ENCODE measurements at places on chromosomes 16 and 17.

DNA sequence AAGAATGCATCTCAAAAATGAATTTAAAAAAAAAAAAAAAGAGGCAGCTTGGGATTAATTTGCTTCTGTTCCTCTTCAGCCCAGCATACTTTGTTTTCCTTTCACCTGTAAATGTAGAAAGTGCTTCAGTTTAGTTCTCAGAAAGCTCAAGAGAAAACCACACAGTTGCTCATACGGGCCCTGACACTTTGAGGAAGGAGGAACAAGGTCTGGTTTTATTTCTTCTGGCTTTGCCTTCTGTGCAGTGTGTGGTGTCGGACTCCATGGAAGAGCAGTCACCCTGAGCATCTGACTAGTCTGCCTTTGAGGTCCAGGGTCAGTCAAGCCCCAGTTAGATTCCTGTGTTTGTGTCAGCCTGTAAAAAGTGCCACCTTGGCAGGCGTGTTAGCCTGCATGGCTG is 27.6 kb downstream of the NMT1 start:
- DNase-seq = no peak

- no peak for DNase-seq
Observed at GRCh38 chr17:48057626-48058025, 9.5 kb downstream of the NFE2L1 start.

DNA sequence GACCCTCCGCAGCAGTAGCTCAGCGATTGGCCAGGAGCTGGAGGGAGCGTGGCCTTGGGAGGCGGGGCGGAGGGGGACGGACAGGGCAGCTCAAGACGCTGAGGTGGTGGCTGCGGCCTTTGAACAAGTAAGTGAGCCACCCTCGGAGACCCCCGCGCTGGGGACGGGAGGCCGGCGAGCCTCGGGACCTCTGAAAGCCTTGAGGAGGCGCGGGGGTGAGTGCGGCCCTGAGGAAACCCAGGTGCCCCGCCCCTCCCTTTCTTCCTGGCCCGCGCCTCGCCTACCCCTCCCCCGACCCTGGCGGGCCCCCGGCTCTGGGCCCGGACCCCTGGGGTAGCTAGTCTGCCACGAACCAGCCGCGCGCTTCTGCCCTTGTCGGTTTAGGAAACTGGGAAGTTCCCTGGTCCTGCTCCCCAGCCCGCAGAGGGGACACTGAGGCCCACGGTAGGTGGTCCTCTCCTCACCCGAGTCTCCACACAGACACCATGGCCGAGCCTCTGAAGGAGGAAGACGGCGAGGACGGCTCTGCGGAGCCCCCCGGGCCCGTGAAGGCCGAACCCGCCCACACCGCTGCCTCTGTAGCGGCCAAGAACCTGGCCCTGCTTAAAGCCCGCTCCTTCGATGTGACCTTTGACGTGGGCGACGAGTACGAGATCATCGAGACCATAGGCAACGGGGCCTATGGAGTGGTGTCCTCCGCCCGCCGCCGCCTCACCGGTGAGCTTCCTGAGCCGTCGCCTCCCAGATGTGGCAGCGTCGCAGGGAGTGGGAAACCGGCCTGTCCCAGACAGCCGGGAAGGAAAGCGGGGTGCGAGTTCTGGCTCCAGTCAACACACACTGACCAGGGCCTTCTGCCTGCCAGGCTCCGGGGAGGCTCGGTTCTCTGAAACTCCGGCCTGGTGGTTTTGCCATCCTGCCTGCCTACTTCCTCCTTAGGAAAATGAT is at the start of gene MAPK7:
MAPK7 (plus strand) TSS at position 83 of the 945 bp plus-strand sequence; CDS start at position 486, 403 bp downstream.
- DNase-seq = no peak

DNA sequence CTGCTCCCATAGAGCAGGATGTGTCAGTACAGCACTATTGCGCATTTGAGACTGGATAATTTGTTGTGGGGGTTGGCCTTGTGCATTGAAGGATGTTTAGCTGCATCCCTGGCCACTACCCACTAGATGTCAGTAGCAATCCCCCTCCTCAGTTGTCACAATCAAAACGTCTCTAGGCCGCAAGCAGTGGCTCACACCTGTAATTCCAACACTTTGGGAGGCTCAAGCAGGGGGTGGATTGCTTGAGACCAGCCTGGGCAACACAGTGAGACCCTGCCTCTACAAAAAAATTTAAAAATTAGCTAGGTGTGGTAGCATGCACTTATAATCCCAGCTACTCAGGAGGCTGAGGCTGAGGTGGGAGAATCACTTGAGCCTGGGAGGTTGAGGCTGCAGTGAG is 48.4 kb downstream of the CENPV start:
- DNase-seq = no peak

DNA sequence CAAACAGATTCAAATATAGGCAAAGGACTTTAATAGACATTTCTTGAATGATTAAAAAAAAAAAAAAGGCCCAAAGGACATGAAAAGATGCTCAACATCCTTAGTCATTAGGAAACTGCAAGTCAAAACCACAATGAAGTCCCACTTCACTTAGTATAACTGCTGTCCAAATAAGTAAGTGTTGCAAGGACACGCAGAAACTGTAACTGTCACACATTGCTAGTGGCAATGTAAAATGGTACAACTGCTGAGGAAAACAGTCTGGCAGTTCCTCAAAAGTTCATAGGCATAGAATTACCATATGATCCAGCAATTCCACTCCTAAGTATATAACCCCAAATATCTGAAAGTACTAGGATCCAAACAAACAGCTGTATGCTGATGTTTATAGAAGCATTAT is 112.7 kb downstream of the BRIP1 start:
- DNase-seq = no peak

- DNase-seq = no peak
Observed at GRCh38 chr17:41792845-41793783, 6.6 kb upstream of the JUP start.

DNA sequence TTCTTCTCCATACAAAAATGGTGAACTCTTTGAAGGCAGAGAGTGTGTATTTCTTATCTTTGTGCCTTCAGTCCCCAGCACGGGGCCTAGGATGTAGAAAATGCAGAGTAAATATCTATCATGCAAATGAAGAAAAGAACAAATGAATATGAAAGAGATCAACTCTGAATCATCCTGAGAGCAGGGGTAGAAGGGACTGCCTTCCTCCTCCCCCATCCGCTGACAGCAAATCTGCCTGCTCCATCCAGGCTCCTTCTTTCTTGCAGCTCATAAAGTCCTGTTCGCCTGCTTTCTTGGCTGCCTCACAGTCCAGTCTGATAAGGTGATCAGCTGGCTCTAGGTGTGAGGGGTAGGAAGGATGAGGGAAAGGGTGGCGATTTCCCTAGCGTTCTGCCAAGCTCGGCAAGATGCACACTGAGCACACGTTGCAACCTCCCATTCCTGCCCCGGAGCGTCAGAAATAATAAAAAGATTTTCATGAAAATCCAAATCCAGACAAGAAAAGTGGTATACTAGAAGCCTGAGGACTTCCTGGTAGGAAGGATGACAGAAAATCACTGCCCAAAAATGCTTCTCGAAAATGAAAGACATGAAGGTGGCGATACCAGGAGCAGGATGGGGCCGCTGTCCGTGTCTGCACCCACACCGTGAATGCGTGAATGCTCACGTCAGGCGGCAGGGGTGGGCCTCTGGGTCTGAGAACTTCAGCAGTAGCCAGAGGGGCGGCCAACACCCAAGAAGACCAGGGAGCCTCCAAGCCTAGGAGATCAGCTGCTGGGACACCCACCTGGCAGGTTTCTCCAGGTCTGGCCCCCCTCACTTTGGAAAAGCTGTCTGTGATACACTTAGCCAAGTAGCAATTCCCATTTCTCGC is 67.1 kb downstream of the VPS53 start:
- DNase-seq = no peak

- DNase-seq = no peak
Observed at GRCh38 chr16:4911970-4912386, 25.0 kb downstream of the PPL start.

- no peak for DNase-seq
Observed at GRCh38 chr17:13735444-13735843, 133.7 kb upstream of the HS3ST3A1 start.

DNA sequence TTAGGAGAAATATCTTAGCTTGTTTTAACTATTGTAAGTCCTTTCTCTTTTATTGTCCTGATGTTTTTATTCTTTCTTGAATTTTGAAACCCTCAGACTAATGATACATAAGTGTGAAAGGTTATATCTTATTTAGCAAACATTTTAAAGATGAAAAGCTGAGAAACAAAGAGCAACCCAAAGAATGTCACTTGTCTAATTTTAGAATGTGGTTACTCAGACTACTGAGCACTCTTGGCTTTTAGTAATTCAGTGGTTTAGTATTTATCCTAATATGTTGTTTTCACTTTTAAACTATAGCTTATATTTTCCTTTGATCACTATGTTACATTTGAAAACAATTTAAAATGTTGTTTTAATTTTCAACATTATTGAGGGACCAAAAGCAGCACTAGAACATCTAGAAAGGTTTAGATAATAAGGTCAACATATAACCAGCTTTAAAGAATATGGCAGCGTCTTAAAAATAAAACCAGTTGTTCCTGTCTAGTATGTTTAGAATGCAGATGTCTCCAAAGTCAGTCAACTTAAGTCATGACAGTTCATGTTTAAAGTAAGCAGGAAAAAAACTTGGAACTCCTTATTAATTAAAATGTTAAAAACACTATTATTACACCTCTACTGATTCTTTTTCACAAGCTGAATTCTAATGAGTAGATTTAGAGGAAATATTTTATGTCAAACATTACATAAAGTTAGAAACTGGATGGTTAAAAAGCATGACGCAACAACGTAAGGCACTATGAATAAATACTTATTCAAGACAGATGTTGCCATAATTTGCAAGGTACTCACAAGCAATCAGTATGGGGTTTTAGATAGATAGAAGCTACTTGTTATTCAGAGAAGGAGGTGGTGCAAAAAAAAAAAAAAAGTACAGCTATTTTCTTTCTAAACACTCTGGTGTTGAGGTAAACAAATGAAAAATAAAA is 2.4 kb downstream of the MBTD1 start:
- DNase-seq = no peak

- DNase-seq = no peak
Observed at GRCh38 chr16:31243734-31244670, 15.8 kb upstream of the ITGAM start.

DNA sequence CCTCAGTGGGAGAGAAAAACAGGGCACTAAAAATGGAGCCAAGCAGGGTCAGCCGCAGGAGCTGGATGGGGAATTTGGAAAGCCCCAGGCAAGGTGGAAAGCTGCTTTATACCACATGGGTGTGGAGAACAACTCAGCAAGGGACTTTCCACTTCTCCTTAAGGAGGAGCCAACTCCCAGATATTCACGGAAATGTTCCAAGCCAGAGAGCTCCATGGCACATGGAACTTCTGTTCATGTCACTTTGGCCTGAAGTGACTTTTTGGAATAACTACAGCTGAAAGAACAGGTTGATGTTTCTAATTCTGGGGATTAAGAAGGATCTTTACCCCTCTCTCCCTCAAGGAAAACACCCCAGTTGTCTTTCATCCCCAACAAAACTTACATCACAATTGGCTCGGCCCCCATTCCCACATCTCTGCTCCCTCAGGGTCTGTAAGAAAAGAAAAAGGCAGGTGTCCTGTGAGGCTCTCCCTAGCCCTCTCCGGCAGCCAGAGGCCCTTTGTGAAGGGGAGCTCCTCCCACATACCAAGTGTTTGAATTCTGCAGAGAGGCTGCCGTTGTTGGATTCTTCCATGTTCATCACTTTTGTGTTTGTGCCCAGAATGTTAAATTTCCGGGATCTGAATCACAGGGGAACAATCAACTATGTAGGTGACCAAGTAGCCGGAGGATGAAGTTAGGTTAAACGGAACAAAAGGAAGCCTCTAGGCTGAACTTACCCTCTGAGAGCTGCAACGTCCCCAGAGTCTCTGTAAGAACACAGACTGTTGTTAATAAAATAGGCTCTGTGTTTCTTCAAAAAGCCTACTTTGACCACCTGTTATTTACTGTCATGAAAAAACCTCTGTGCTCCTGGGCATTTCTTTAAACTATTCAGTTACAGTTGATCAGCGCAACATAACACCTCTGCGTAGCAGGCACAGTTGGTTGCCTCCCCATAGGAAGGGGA is 41.0 kb downstream of the STAT5A start:
- DNase-seq = no peak

DNA sequence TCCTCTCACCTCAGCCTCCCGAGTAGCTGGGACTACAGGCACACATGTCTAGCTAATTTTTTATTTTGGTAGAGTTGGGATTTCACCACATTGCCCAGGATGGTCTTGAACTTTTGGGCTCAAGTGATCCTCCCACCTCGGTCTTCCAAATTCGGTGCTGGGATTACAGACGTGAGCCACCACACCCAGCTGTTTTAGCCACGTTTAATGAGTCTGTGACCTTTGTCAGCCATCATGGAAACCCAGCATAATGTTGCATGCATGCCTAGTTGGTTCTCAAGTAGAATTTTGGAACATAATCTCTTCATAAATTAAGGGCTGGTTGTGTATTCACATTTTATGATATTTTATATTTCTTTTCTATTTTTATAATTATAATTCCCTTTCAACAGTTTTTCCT is 42.0 kb downstream of the GOSR1 start:
- DNase-seq = no peak

DNA sequence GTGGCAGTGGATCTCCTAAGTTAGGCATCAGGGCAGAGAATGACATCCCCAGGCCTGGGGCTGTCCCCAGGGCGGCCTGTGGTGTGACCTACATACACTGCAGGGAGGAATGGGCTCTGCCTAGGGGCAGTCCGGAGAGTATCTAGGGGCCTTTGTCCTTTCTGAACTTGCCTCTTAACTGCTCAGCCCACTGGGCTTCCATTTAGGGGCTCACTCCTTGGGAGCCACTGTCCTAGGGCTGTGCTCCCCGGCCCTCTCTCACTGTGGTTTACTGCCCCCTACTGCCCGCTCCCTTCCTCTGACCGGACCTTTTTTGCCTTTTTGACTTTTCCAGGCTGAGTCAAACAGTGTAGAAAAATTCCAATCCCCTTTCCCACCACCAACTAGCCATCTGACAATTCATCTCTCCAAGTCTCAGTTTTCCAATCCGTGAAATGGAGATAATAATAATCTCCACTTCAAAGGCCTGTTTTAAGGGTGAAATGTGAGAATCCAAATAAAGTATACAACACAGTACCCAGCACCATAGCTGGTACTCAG is 66.8 kb downstream of the DNAH3 start:
- DNase-seq = peak; percentile 9

- DNase-seq = no peak
Observed at GRCh38 chr17:81243333-81243664, 4.2 kb downstream of the NDUFAF8 start.

- no peak for DNase-seq
Observed at GRCh38 chr16:60776281-60776680, 1260.0 kb downstream of the CDH8 start.

Data from stimulated activated CD8-positive, alpha-beta memory T cell treated with anti-CD3 and anti-CD28 coated beads, Interleukin-4, amount 100 ng/mL, for 1 hour (primary cell).